ENCODE measurements at places on chromosomes 16 and 17.

- no peak for DNase-seq
These were observed 489.0 kb downstream of the KCNJ2 start for GRCh38 chr17:70658317-70658716.

DNA sequence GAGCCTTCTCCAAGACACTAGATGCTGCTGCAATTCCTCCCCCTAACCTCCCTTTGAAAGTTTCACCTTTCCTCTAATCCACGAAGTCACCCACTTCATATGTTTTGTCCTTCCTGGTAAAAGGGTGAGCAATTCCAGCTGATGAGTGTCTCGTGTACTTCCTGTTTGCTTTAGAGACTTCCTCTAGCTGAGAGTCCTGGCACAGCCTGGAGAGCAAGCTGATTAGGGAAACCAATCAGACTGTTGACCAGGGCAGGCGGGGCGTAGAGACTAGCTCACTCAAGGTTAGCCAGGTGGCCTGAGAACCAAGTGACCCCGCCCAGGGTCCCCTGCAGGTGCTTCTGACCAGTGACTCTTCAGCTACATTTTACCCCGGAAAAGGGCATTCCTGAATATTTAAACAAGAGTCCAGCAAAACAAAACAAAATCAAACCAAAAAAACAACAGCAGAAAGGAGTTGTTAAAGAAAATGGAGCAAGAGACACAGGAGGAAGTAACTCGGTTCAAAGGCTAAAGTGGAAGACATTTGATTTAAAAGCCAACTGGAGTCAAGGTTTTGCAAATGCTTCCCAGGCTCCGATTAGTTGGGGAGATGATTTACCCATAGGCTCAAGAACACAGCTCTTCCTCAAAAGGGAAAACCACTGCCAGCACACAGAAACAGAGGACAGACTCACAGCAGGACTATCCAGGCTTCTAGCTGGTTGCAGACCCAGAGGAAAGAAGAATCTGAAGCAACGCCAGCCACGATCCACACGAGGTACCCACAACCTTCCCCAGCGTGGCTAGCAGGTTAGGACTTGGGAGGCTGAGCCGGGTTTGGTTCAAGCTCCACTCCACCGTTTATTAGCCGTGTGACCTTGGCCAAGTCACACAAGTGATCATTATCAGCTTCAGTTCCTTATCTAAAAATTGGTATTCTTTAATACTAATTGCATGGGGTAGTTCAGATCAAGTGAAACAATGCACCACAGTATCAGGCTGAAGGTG, 13.4 kb downstream of the HSPB9 start:
- DNase-seq = no peak

DNA sequence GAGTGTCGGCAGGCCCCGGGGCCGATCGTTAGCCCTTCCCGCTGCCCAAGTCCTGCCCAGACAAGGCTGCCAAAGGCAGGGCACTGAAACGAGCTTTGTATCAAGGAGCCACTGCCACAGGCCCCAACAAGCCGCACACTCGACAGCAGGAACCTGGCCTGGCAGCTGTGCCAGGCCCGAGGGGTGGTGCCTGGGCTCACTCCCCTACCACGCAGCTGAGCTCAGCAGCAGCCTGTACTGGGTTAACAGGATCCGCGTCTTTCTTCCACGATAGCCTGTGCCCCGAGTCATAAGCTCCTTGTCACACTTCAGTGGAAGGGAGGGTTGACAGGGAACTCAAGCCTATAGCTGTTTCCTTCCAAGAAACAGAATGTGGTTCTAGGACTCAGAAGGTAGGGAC, 87.9 kb downstream of the ABR start:
- DNase-seq = no peak

GRCh38 chr16:51522902-51523301, 371.8 kb upstream of the SALL1 start:
- DNase-seq = no peak

- no peak for DNase-seq
These were observed 23.6 kb downstream of the SEZ6 start for GRCh38 chr17:28982131-28982793.

- peak; percentile 18 for DNase-seq
These were observed 23.4 kb downstream of the SMIM36 start for GRCh38 chr17:55487695-55488432.

DNA sequence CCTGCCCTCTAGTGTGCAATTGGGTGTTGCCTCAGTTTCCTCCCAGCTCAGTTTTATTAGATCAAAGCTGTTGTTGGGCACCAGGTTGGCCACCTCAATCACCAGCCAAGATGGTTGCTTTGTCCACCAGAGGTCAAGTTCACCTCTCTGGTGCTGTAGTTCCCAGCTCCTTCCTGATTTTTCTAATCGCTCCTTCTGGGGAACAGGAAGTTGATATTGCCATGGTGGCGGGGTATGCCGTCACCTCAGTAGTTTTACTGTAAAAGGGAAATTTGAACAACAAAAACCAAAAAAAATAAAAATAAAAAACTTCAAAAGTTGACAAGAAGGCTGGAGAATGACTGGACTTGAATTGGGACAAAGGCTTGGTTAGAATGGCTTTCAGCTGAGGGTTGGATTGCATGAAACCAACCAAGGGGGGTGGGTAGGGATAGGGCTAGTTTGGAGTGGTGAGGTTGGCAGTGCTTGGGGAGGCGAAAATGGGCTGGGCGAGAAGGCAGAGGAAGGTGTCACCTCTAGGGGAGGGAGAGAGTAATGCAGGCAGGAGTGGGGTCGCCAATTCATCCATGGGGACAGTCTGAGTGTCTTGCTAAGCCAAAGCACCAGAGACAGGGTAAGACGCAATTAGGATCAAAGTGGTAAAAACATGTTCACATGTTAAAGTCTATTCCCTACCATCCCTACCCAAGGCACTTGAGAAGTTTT, 6.2 kb downstream of the EFNB3 start:
- DNase-seq = no peak

GRCh38 chr17:77186141-77186604, 45.4 kb downstream of the SEC14L1 start:
- DNase-seq = no peak

DNA sequence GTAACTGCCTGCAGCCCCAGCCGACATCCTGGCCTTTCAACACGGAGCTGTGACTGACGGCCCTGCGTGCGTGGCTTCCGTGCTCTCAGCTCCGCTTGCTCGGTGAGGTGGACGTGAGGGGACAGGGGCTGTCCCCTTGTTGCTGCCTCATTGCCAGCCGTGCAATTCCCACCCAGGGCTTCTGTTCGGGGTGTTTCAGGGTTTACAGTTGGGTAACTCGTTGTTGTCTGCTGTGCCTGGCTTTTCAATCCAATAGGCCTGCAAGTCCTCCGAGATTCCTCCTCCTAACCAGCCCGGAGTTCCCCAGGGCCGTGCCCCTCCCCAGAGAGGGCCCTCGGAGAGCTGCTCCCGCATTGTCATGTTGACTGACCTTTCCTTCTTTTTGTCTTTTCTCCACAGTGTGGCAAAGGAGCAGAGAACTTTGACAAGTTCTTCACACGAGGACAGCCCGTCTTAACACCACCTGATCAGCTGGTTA, 31.4 kb upstream of the CACNG5 start:
- no peak for DNase-seq

DNA sequence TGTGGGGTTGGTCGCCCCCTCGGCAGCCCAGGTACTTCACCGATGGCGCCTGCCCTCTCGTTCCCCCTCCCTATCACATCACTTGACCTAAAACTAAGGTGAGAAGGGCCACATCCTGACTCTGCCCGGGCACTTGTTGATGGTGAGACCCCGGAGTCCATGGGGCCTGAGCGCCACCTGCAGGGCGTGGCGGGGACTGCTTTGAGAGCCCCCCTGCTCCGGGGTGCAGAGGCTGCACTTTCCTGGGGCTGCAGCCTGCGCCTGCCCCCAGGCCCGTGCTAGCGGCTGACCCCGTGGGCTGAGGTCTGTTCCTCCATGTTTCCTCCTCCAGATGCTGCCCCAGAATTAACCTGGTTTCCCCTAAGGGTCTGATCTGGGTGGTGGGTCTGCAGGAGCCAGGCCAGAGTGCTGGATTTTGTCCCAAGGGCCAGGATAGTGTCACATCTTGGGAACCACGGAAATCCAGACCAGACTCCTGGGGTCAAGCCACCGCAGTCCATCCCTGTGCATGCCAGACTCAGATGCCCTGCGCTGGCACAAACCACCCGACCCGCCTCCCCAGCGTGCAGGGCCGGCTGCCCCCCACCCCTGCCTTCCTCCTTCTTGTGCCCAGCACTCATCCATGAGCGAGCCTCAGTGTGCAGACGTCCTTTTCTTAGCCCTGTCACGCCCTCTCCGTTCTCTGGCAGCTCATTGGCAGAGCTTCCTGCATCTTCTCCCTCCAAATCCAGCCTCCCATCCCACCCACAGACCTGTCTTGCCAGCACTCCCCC, 2.7 kb downstream of the NDUFAF8 start:
- peak; percentile 50 for DNase-seq

GRCh38 chr17:4074831-4075495, 67.9 kb downstream of the ZZEF1 start:
- DNase-seq = peak; percentile 71

DNA sequence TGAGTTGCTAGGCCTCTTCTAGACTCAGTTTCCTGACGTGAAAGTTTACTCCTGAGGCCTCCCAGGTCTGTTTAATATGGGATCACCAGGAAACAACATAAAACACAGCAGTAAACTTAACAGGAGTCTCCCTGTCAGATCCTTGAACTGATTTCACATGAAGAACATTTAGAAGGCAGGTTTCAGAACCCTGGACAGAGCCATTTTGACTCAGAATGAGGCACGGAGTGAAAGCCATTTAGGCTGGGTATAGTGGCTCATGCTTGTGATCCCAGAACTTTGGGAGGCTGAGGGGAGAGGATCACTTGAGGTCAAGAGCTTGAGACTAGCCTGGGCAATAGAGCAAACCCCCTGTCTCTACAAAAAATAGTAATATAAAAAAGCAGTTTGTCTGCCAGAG, 289.1 kb downstream of the CA10 start:
- peak; percentile 64 for DNase-seq

GRCh38 chr16:50462793-50463507, 85.2 kb upstream of the NKD1 start:
- no peak for DNase-seq

DNA sequence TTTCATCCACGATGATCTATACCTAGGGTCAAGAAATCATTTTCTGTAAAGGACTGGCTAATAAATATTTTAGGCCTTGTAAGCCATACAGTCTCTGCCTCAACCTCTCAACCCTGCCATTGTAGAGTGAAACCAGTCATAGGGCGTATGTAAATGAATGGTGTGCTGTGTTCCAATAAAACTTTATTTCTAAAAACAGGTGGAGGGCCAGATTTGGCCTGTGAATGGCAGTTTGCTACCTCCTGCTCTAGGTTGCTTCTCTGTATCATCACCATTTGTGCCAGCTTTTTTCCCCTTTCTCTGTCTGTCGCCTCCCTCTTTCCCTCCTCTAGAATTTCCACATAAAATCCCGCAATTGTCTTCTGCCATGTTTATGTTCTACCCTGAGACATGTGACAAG, 181.7 kb downstream of the XYLT1 start:
- no peak for DNase-seq

- no peak for DNase-seq
These were observed 28.7 kb downstream of the ARHGAP27 start for GRCh38 chr17:45403906-45404490.

DNA sequence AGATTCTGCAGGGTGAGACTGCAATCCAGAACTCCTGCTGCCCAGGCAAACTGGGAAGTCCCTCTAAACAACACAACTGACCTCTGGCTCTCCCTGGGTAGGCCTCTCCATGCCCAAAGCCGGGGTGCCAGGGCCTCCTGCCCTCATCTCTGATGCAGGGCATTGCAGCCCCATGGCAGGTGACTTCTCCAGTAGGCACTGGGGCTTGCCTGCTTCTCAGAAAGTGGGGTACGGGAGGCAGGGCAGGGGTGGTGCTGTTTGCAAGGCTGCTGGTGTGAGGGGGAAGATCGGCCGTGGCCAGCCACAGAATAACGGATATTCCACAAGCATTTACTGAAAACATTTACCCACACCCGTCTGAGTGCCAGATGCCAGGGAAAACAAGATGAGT, 4.1 kb upstream of the GPRC5C start:
- no peak for DNase-seq

DNA sequence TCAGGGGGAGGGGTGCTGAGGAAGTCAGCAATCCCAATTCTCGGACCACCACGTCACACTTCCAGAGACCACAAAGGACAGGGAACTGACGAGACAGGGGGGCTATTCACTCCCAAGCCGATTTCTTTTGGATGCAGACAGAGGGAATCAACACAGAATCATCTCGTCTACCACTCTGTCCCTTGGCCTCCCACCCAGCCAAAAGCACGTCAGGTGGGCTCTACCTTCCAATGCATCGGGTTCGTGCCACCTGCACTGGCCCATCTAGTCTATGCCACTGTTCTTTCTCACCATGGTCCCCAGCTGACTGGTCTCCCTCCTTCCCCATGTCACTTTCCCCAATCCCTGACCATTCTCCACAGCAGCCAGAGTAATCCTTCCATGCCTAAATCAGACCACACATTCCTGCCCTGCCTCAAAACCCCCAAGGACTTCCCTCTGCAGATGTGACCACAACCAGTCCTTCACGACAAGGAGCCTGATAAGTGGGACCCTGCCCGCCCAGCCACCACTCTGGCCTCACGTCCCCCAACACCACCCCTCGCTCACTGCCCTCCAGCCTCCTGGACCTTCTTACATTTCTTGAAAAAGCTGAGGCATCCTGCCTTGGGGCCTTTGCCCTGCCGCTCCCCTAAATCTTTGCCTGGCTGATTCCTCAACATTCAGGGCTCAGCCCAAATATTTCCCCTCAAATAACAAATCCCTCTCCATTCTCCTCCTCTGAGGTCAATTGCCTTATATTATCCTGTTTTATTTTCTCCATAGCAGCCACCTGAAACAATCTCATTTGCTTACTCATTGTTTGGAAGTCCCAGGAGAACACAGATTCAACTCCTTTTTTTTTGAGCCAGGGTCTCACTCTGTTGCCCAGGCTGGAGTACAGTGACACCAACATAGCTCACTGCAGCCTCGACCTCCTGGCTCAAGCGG, 70.4 kb downstream of the IL21R start:
- DNase-seq = no peak

- no peak for DNase-seq
These were observed 4.8 kb upstream of the LASP1NB start for GRCh38 chr17:38920374-38921291.

- peak; percentile 32 for DNase-seq
These were observed 817 bp downstream of the ITGB4 start for GRCh38 chr17:75722076-75722475.
